ENCODE measurements at places on chromosomes 11 and 22.

DNA sequence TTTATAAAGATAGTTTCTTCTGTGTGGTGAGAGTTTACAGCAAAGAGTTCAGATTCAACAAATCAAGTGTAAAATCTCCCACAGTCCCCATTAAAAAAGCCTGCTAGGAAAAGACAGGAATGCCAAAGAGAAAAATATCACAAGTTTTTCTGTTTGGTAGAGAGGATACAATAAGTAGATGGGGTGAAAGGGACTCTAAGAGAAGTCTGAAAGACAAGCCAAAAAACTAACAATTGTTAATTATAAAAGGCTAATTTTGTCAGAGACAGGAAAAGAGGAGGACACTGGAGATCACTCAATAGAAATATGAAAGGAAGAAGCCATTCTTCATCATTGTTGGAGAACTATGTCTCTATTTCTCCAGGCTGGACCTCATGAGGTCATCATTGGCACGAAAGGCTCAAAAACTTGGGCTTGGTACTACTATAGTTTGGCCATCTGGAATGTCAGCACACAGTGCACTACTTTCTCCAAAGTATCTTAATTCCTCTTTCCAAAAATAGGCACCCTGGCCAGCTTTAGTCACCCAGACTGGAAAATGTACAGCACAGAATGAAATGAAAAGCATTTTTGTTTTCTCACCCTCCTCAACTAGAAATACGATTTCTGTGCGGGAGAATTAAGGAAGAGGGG lies 531 bp upstream of the SOX6 start:
- no peak for DNase-seq

DNA sequence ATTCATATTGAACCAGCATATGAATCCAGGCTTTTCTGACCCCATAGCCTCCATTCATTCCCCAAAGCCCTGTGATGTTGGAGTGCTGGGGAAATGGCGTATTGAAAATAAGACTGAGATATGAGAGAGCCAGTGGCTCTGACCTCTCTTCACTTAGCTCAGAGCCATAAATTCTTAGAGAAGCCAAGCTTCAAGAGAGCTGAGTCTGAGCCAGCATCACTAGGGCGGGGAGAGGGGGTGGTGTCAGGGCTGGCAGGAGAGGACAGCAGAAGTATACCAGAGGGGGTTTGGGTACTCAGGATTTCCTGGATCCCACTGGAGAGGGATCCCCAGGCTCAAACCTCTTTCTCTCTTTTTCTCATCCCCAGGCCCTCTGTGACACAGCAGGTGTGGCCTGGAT lies 16.7 kb upstream of the MOGAT2 start:
- DNase-seq, result no peak

GRCh38 chr11:61701242-61701886 lies 21.2 kb downstream of the DAGLA start:
- no peak for DNase-seq

DNA sequence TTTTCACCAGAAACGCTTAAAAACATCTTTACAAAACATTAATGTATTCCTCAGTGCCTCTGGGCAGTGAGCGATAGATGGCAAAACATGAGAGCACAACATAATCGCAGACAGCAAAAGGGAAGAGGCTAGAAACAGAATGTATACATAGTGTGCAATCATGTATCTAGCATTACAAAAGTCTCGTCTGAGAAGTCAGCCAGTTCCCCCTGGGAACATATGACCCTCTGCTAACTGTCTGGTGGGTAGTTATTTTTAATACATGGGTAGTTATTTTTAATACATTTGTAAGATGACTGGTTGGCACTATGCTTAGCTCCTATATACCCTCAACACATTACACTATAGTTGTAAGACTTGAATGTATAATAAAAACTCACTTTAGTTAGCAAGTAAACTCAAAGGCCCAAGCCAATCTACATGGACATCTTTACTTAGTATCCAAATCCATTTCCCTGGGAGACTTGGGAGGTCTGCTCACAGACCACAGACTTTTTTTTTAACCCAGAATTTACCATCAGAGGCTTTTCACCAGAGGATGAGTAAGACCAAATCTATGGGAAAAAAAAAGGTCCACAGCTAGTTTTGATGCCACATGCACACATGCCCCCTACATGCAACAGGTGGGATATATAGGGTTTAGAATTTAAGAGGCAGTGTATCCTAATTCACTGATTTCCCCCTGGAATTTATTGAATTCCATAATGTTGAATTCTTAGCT lies 71.7 kb downstream of the AMBRA1 start:
- no peak for DNase-seq

DNA sequence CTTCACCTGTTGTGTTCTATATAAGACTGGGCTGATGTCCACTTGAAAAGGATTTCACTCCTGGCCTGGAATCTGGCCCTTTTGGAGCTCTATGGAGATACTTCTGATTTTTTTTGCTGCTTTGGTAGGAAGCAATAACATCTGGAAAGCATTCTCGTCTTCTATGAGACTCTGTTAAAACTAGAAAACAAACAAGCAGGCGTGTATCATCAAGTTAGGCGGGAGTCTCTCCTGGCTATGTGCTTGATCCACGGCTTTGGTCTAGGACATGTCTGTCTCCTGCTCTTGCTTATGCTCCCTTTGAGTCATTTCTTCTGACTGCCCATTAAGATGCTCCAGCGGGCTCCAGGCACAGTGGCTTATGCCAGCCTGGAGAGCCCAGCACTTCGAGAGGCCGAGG lies 121.4 kb upstream of the TTC12 start:
- DNase-seq, result no peak

- DNase-seq, result no peak
These were observed 2.1 kb upstream of the DLAT start for GRCh38 chr11:112023104-112023503.

DNA sequence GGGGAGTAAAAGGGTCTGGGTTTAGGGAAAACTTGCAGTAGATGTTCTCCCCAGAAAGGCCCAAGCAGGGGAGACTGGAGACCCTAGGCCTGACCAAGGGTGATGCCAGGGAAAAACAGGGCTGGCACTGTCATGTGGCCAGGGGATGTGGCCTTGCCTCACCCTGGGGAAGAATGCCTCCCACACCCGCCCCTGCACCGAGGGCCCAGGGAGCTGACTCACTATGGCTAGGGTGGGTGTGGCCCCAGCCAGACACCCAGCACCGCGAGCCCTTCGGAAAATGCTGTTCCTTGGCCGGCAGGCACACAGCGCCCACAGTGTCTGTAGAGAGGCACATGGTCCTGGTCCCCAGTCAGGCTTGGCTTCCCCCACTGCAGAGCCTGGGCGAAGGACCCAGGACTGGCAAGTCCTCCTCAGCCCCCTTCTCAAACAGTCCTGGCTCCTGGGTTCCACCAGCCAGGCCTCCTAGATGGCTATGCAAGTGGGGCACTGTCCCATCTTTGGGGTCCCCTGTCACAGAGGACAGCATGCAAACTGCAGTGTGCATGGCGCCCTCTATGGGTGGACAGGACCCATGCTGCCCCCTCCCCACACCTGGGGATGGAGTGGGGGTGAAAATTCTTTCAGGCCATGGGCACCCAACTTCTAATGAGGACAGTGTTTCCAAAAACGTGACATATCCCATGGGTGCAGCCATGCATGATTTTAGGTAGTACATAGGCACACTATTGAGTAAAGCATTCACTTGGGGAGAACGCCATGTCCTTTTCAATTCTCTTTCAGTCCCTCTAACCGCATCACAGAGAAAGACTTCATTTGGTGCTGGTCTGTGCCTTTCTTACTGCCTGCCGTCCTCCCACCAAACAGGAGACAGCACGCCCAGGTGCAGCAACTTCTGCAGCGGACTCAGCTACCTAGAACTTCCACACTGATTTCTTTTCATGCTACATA lies 15.2 kb downstream of the TMPRSS5 start:
- peak; percentile 4 for DNase-seq

DNA sequence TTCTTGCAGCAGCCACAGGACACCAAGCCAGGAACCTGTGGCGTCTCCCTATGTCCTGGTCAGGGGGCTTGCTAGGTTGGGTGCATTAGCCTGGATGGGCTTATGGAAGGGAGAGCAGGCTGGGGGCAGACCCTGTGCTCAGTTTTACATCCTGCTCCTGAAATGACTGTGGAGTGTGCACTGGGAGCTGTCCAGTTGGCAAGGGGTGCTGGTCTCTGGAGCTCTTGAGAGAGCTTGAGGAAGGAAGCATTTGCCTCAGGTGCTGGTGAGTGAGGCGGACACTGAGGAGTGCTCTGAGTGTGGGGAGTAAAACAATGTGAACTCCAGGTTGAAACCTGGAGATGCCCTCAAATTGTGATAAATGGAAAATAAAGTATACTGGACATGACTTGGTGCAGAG lies 3.4 kb downstream of the SCGB1D4 start:
- DNase-seq, result no peak

DNA sequence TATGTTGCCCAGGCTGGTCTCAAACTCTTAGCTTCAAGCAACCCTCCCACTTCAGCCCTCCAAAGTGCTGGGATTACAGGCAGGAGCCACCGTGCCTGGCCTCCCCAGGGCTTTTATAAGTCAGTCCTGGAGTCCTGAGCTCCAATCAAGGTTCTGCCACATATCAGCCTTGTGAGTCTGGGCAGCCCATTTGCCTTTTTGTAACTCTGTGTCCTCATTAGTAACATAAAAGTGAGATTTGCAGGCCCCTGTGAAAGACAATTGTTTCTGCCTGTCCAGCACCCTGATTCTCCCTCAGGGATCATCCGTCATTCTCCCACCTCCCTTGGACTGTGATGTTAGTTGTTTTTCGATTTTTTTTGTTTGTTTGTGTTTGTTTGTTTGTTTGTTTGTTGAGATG lies 89.8 kb downstream of the MN1 start:
- DNase-seq, result no peak

- no peak for DNase-seq
These were observed 13.8 kb downstream of the TSPAN32 start for GRCh38 chr11:2315395-2316168.

GRCh38 chr11:540583-541432 lies 3.5 kb downstream of the LRRC56 start:
- DNase-seq, result no peak

- DNase-seq, result no peak
These were observed 385.0 kb downstream of the CTTN start for GRCh38 chr11:70783356-70783755.

DNA sequence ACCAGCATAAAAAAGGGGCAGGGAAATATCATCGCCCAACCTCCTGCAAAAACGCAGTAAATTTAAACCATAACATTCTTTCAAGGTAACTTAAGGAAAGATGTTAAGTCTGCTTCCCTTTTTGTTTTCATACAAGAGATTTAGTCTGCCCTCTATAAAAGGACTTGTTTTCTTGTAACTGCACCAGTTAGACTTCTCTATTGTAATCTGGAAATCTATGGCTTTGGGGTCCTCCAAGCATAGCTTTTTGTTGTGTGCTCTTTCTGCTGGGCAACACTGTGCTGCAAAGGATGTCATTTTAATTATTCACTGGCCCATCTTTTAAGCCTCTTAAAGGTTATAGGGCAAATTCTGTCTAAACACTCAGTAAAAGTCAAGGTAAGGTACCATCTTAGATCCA lies 136.0 kb downstream of the MAML2 start:
- DNase-seq, result no peak

DNA sequence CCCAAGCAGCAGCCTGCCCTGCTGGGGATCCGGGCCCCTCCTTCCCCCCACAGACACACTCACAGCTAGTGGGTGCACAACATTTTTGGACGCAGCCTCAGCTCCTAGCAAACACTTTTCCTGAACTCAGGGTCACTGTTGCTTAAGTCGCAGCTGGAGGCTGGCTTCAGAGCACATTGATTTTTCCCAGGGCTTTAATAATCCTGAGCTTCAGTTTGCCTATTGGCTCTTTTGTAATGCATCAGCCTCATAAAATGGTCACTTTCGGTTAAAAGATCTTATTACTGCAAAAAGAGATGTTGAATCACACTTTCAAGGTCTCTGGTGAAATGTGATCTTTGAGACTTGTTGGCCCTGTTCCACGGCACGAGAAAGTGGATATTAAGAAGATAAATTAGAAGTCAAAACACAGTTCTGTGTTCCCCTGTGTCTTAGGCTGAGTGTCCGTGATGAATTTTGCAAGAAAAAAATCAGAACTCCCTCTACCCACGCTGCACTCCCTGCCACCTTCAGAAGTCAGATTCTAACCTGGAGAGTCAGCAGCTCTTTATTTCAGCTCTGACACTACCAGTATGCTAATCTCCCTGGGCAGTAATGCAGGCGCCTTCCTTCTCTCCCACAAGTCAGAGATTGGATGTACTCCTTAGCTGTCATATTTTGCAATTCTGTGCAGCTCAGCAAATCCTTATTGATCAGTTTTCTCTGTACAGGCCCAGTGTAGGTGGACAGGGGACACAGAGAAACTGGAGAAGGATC lies 158.2 kb upstream of the E2F8 start:
- DNase-seq, result no peak

DNA sequence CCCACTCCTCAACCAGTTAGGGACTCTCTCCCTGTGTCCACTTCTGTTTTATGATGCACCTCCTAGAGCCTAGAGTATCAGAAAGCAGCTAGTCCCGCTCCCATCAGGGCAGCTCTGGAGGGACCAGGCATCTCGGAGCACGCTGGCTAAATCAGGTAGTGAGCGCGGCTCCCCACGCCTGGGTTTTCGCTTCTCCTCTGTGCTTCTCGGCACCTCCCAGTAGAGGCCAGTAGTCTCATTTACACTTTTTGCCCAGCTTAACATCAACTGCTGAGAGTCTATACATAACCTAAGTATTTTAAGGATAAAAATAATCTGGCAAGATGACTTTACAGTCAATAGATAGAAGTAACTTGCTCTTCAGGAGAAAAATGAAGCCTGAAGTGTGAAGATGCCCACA lies 473.8 kb downstream of the OPCML start:
- no peak for DNase-seq

DNA sequence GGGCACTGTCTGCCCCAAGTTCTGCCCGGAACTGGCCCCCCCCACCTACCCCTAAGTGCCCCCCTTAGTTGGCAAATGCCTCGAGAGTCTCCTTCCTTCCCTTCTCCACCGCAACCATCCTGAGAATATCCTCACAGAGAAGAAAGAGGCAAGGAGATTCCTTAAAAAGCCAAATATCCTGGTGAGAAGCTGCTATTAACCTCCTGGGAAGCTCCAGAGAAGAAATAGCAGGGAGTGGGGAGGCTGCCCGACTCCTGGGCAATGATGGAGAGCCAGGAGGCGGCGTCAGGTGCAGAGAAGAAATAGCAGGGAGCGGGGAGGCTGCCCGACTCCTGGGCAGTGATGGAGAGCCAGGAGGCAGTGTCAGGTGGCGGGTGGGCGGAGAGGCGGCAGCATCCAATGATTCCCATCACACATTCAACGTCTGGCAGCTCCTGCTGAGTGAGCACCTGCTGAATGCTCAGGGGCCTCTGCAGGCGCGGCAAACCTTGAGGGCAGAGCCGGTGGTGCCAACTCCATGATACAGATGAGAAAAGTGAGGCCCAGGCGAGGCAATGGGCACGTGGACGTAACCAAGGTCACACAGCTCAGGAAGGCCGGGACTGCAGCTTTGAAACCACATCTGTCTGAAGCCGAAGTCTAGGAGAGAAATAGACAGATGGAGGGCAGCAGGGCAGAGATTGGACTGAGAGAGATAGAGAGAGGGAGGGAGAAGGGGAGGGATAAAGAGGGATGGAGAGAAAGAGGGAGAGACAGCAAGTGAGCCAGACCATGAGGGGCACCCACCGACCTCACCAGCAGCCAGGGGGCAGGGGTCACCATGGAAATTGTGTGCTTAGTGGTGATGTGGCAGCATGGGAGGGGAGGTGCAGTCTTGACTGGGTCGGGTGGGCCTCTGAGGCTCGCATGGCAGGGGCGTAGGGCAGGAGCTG lies 58.3 kb downstream of the CYTH4 start:
- DNase-seq, result no peak

GRCh38 chr22:18033204-18033998 lies 9.0 kb upstream of the MICAL3 start:
- no peak for DNase-seq

GRCh38 chr11:65661599-65662246 lies 993 bp downstream of the RELA start:
- no peak for DNase-seq

Measured in stimulated activated CD4-positive, alpha-beta T cell treated with anti-CD3 and anti-CD28 coated beads, Interleukin-12 subunit alpha, Interleukin-12 subunit beta, amount 100 ng/mL, for 4 hours (primary cell).